NCI-H1436 treated with DMSO at 0.1 percent for 48 hours (cell line): ENCODE measurements at places on chromosomes 3 and 15.

DNA sequence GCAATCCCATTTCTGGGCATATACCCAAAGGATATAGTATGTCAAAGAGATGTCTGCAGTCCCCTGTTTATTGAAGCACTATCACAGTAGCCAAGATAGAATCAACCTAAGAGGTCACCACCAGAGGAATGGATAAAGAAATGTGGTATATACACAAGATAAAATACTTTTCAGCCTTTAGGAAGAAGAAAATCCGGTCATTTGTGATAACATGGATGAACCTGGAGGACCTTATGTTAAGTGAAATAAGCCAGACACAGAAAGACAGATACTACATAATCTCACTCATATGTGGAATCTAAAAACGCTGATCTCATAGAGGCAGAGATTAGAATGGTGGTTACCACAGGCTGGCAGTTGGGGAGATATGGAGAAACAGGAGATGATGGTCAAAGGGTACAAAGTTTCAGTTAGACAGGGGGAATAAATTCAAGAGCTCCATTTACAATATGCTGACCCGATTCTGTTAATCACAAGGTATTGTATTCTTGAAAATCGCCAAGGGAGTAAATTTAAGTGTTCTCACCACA lies 195.8 kb downstream of the MTHFS start:
- no peak for DNase-seq

- DNase-seq = no peak
Measured at GRCh38 chr3:58496206-58496857, 4.4 kb downstream of the KCTD6 start.

DNA sequence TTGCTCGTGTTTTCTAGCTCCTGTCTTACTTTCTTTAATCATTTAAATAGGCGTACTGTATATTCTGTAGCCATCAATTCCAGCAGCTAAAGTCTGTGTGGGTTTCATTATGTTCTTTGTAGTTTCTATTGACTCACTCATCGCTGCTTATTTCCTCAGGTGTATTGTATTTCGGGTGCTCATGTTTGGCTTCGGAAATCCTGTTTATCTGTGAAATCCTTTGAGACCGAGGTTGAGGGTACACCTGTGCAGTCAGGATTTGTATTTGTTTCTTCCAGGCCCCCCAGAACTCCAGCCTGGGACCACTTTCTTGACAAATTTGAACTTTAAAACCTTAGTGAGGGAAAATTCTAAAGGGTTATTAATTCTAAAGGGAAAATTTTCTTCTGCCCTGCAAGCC lies 2.0 kb upstream of the PAK2 start:
- DNase-seq = peak; percentile 22

GRCh38 chr15:48929661-48930060 lies 34.1 kb downstream of the SHC4 start:
- no peak for DNase-seq

DNA sequence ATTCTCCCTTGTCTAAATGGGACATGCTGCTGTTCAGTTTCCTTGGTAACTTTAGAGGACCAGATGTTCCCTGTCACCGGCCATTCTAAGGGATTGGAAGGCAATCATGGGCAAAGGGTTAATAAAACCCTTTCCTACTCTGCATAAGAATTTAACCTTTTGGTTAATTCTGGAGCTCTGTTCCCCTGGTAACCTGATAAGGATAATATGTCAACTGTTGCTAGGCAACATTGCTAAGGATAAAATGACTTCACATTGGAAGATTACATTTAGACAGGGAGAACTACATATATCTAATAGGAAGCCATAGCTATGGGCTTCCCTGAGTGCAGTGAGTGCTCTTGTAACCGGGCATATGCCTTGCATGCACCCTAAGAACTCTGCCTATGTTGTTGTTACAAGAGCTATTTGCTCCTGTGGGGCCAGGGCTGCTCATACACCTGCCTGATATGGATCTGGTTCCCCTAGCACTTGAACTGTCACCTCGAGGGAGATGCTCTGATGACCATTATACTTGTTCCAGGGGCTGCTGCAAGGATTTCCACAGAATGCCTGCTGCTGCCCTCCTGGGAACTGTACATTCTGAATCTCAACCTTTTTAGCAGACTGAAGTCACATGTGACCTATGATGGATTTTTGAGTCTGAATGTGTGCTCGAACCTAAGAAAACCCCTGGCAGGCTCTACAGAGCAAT lies 326.3 kb upstream of the PDZRN3 start:
- DNase-seq = no peak
